ENCODE measurements at places on chromosomes 2 and 18. TPM values are rescaled to one million over a fixed set of nuclear protein-coding genes. Genes with fewer than 3 reads are reported as not detected.

TEX44 gene
- polyA plus RNA-seq = not detected

DUSP28 gene
- polyA plus RNA-seq = 22.9 TPM

TDRD15 gene
- not detected for polyA plus RNA-seq

SLC40A1 gene
- polyA plus RNA-seq = 33.8 TPM

TMEM17 gene
- not detected for polyA plus RNA-seq

SERPINB10 gene
- not detected for polyA plus RNA-seq

CUL3 gene
- 26.1 TPM for polyA plus RNA-seq

ALLC gene
- polyA plus RNA-seq = not detected

PDE11A gene
- not detected for polyA plus RNA-seq

PIEZO2 gene
- not detected for polyA plus RNA-seq

All from naive thymus-derived CD8-positive, alpha-beta T cell (primary cell).